Breast epithelium (tissue), 4 donors: ENCODE measurements at places on chromosomes 2 and 18.

DNA sequence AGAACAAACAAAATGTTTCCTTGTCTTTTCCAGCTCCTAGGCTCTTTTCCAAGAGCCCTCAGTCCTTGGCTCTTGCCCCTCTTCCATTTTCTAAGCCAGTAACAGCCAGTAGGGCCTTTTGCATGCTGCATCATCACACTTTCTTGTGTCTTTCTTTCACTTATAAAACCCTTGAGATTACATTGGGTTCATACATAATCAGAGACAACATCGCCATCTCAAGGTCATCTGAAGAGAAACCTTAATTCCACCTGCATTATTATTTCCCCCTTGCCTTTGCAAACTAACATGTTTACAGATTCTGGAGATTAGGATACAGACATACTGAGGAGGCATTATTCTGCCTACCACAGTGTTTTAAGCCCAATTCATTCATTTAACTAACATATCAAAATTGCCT is 697.3 kb downstream of the TRIB2 start:
- no peak for DNase-seq

DNA sequence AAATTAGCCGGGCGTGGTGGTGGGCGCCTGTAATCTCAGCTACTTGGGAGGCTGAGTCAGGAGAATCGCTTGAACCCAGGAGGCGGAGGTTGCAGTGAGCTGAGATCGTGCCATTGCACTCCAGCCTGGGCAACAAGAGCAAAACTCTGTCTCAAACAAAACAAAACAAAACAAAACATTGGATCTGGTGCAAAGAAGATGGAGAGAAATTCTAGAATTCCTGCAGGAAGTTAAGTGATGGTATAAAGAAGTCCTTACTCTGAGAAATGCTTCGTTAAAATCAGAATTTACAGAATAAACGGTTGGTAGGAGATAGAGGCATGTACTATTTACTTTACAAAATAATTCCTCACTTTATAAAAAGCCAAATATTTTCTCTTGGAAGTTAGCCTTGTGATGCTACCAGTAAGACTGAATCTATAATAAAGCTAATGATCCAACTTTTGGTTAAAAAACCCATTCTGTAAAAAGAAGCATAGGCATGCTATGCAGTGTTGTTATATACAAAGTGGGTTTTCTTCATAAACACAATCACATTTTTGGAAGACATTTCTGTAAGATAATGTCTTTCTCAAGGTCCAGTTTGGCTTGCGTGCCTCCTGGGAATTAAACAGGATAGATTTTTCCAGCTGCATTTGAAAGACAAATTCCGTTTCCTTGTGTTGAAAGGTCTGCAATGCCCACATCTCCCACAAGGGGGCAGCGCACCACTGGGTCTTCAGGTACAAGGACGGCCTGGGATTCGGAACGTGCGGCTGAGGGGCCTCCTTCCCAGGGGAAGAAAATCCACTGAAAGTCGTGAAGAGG is 35.6 kb upstream of the PNO1 start:
- peak; percentile 91 for DNase-seq

GRCh38 chr2:139217641-139218040 is 437.5 kb upstream of the NXPH2 start:
- DNase-seq: no peak

DNA sequence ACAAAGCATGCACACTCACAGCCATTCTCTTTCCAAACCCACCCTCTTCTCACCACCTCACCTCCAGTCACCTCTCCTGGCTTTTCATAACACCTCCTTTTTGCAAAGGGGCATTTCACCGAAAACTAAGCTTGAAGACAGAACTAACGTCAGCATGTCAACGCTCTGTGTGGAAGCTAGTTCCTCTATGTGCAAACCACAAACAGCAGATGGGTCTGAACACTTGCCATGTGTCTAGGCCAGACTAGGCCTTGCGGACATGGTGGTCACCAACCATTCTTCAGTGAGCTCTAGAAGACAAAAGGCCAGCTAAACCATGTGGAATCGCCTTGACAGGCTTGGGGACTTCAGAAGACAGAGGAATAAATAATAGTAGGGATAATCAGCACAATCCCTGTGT is 148.5 kb downstream of the TXNL1 start:
- DNase-seq: no peak

DNA sequence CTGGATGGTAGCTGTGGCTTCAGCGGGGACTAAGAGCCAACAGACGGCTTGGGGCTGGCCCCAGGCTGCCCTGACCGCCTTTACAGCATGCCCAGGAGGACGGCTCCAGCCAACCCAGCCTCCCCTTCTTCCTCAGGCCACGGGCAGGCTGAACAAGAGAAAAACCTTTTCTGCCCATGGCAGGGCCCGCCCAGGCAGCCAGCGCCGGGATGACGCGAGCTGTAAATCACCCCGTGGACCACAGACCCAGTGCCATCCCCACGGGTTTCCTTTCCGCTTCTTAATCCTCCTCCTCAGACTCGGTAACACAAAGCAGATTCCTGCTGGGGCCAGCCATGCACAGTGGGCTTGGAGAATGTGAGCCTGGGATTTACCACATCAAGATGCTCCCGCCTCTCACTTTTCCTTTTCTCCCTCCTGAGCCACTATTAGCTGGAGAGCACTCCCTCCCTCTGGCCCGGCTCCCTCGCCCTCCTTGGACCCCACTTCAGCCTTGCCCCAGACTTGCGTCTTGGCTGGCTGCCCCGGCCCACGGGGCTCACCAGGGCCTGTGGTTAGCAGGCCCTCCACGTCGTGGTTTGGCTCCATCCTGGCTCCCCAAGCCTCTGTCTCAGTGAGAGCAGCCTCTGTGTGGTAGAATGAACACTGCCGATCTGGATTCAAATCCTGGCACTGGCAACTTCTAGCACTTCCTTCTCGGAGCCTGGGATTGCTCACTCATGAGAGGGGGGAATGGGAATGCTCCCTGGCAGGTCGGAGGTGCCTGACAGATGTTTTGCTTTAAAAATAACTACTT is 31.4 kb downstream of the ATOH8 start:
- DNase-seq: no peak

DNA sequence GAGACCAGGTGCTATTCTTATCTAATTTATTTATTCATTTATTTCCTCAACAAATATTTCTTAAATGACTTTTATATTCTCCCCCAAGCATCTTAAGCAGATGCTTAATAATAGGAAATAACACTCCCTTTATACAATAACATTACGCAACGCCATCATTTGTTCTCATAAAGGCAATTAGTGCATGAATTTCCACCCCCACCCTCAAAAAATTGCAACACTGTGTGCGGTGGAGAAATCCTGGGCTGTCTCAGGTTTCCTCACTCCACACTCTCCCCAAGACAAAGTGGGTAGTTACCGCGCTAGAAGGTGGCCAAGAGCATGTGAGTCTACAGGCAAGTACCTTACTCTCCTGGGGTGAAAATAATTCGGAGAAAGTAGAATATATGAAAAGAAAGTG is 37.0 kb upstream of the CTDP1 start:
- no peak for DNase-seq

- DNase-seq: no peak
These were observed 55.2 kb downstream of the RPL31 start for GRCh38 chr2:101057051-101057933.

GRCh38 chr18:68399721-68400120 is 315.2 kb downstream of the TMX3 start:
- DNase-seq: no peak

DNA sequence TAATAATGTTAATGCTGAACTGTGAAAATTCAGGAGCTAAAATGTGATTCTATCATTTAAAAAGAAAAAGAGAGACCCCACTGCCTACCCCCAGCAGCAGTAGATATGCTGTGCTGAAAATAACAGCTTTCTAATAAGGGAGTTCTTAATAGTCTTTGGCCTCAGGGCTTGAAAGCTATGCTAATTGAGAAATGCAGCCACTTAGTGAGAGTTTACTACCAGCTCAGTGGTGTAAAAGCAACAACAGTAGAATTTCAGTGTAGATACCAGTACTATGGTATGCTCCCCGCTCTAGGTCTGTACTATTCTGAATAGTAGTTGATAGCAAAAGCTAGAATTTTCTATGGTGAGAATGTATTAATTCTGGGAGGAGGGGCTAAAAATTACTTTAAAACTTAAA is 303.1 kb upstream of the VWC2L start:
- no peak for DNase-seq

DNA sequence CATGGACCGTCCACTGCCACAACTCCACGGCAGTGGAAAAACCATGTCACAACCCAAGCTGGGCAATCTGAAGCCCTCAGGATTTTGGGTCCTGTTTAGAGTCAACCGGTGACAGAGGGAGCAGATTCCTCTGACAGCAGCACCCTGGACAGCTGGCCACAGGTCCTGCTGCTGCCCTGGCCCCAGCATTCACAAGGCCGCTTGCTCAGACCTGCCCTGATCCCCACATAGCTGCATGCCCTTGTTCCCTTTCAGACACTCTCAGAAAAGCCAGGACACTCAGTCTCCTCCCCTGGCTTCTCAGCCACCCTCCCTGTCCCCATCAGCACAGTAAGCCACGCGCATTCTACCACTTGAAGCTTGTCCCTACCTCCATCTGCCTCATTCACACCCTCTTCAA is 1.6 kb downstream of the COPS9 start:
- DNase-seq: no peak

DNA sequence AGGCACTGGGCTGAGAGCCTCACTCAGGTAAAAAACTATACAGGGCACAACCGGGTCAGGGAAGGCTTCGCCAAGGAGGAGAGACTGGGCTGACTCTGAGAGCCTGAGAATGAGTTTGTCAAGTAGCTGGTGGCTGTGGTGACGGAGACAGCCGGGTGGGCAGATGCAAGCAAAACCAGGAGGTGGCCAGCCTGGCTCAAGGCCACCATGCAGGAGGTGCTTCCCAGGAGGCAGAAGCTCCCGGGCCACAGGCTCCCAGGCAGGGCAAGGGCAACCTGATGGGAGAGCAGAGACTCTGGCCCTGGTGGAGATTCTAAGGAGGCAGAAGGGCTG is 2.9 kb upstream of the INHBB start:
- DNase-seq: no peak

- no peak for DNase-seq
These were observed 50.8 kb downstream of the RTTN start for GRCh38 chr18:70154591-70155194.

DNA sequence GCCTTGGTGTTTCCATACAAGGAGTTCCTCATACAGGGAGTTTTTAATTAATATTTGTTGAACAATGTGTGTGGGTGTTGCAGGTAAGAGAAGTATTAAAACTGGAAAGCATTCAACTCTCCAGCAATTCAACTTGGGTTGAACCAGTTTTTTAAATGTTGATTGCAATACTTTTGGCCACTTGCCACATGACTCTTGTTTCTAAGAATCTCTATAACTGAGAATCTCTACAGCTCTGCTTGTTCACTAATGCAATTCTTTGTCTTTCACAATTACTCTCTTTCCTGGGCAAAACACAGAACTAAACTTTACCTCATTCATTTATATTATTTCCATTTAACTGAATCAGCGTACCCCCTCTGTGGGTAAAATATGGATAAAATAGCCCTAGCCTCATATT is 429.4 kb downstream of the ARHGAP15 start:
- DNase-seq: no peak

DNA sequence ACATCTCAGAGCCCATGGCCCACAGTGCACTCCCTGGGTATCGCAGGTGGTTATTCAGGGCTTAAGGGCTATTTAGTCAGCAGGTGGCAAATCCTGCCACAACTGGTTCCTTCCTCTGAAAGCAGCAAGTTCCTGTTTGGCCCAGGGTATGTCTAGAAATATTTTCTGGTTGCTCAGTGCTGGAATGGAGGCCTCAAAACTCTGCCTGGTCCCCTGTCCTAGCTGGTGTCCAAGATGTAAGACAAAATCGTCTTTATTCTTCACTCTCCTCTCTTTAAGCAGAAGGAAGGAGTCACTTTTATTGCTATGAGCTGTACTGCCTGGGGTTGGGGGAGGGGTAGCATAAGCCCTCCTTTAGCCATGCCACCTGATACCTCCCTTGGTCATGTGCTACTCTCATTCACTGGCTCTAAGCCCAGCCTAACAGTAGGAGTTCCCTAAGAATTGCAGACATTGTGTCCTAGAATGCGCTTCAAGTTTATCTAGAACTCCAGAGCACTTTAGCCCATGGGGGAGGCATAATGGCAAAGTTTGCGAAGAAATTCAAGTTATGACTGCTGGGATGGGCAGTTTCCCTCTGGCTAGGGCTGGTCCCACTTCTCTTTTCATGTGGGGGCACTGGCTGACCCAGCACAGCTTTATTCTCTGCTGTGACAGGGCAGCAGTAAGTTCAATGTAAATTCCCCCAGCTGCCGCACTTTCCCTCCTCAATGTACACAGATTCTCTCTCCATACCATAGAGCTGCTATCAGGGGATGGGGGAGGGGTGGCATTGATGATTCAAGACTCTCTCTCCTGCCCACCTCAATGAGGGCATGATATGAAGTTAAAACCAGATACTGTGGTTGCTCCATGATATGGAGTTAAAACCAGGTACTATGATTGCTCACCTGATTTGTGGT is 27.1 kb upstream of the CWC22 start:
- no peak for DNase-seq

- no peak for DNase-seq
These were observed 233.4 kb downstream of the RIT2 start for GRCh38 chr18:42882122-42882521.

- no peak for DNase-seq
These were observed 26.6 kb downstream of the SPTBN1 start for GRCh38 chr2:54482715-54483114.

- DNase-seq: no peak
These were observed 165.3 kb downstream of the LCLAT1 start for GRCh38 chr2:30612371-30612770.

DNA sequence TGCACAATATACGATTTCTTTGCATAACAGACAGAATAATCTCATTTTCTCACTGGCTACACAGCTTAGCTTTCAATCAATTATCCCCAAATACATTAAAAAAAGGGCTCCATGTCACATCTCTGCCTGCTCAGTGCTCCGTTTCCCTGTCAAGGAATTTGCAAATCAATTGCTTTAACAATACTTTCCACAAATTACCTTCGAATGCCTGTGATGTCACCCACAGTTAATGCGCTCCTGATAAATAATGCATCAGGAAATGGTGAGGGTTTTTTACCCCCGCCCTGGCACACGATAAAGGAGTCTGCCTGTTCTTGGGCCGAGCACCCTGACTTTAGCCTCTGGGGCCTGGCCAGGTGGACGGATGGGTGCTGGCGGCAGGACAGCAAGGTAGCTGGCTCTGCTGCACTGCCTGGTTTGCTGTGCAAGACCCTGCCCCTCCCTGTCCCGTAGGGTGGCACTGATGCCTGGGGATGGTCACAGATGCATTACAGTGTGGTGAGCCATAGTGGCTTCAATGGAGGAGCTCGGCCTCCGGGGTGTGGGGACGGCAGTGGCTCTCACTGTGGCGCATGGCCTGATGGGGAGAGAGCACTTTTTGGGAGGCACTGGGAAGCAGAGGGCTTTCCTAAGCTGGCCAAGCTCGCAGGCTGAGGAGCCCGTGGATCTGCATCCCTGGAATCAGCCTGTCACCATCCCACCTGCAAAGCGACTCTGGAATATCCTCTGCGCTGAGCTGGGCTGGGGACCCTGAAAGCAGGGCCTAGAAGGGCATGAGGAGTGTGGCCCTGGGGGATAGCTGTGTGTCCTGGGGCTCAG is 88.3 kb upstream of the HS6ST1 start:
- no peak for DNase-seq

- no peak for DNase-seq
These were observed 50.0 kb downstream of the TMEM163 start for GRCh38 chr2:134668821-134669220.

- no peak for DNase-seq
These were observed 114.7 kb downstream of the TNS1 start for GRCh38 chr2:217887841-217888701.
